ENCODE measurements at places on chromosomes 1 and 21.

GRCh38 chr1:59574085-59574484, 240.7 kb upstream of the HOOK1 start:
- no peak for DNase-seq

DNA sequence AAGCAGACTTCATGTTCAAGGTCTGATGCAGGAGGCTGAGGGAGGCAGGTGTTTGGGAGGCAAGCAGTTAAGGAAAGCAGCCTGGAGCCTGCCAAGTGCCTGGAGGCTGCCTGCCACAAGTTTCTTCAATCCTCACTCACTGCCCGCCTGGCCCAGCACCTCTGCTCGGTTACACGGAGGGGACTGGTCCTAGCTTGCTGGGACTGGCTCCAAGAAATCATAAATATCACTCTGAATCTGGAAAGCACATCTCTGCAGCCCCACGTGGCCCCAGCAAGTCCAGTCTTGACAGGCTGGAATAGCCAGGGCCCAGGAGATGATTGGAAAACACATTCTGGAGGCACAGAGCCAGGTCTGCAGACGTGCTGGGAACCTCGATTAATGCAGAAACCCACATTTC, 83.9 kb downstream of the BCAR3 start:
- DNase-seq, result no peak

- DNase-seq, result no peak
Observed at GRCh38 chr21:16797966-16798365, 714.9 kb upstream of the CXADR start.

DNA sequence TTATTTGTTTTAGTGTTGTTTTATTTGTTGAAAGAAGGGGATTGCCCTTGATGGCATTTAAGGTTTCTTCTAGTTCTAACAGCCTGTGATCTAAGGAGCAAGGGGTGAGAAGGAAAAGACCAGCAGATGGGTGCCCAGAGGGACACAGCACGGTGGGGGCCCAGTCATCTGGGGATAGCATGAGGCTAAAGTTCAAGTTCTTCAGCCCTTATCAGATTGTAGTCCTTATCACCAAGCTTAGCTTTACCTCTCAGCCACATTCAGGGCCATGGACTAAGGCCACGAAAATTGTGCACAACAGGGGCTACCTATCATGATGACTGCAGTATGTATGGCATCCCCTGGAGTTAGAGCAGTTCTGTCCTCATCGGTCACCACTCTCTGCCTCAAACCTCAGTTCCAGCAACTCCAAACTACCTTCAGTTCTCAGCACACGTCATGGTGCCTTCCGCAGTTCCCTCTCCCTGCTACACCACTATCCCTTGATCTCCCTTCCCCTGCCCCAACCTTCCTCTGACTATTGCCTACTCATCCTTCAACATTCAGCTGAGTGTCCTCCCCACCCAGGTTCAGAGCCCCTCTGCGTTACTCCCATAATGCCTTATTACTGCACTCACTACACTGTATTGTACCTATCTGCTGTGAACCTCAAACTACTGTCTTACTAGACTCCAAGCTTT, 36.4 kb downstream of the ATF3 start:
- DNase-seq, result no peak

GRCh38 chr1:154453574-154454352, 48.3 kb upstream of the TDRD10 start:
- no peak for DNase-seq

DNA sequence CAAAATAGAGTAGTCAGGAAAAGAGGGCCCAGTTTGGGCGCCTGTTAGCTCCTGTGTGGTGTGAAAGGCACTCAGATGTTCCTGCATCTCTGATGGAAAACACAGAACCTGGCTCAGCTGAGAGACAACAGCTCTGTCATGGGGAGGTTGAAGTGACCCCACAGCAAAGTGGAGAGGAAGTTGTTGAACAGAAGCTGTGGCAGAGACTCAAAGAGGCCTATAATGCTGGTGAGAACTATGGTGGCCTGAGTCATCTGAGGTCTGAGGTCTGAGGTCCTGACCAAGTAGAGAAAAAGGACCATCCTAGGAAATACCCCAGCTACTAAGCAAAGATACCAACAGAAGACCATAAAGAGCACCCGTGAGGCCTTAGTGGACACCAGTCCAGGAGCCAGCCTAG, 45.6 kb upstream of the JAK1 start:
- DNase-seq, result no peak

DNA sequence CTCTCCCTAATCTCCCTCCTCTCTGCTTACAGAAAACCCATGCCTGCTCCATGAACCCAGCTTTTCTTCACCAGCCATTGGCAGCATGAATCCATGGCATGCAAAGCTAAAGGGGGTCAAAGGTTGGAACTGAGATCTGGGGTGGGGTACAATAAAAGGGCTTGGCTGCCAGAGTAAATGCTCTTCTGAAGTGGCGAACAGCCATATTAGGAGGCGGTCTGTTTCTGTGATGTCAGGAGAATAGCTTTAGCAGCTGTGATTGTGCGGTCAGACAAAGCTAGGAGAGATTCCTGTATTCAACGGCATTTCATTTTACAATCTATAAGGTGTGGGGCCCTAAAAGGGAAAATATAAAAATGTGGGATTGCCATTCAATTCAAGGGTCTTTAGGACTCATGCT, 71.7 kb upstream of the TMPRSS2 start:
- no peak for DNase-seq

DNA sequence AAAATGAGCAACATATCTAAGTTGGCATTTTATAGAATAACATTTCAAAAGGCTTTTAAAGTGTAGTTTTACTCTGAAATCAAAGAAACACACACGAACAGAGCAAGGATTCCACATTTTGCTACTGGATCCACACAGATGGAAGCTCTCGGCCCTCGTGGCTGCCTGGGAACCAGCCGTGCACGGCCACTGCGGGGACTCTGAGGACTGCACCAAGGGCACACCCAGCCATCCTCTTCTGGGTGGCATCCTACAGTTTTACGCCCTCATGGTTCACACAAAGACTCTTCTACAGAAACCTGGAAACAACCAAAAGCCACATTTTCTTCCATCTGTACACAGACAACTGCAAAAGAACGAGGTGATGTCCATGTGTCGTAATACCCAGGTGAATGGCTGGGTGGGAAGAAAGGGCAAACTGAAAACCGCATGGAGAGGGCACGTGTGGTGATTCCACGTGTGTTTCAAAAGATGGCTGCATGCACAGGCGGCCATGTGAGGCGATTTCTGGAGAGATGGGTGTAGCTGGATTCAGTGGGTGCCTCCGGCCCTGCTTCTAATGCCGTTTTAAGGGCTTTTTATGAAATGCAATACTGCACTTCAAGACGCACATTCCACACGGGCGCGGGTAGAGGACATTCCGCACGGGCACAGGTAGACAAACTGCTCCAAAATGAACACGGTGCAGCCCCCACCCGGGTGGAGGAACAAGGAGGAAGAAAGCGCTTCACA, 8.1 kb downstream of the POFUT2 start:
- no peak for DNase-seq

DNA sequence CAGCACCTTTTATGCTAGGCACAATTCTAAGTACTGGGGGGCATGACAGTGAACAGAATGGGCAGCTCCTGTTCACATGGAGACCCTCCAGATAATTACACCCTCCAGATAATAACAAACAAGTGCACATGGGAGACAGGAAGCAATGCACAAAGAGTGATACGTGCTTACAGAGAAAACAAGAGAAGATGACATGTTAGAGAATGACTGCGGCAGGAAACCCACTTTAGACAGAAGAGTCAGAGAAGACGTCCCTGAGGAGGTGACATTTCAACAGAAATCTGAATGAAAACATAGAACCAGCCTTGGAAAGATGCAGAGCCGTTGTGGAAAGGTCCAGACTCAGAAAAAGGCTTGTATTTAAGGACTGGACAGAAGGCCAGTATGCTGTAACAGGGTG, 54.7 kb upstream of the ARTN start:
- DNase-seq, result no peak

DNA sequence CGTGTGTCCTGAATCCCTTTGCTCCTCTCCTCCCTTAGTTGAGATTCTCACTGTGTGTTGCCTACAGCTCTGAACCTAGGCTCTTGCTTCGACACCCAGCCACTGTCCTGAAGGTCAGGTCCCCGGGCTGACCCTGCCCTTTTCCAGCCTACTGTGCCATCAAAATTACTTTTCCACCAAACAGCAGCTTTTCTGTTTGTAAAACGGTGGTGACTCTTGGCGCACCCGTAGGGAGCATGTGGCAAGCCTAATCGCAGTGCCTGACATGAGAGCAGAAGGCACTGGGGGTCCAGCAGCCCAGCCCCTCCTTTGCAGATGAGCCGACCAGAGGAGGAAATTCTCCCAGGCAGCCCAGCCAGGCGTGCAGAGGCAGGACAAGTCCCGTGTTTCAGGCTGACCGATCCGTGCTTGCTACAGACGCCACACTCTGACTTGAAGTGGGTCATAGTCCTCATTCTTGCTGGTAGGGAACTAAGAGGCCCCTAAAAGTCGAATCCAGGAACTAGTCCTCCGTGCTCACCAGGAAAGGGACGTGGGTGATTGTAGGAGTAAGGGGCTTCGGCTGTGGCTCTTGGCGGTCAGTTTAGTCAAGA, 6.8 kb downstream of the GPR137B start:
- no peak for DNase-seq

GRCh38 chr1:19028546-19029129, 72.2 kb upstream of the IFFO2 start:
- no peak for DNase-seq

All from H1 (cell line).